ENCODE measurements at places on chromosomes 1 and 21.

DNA sequence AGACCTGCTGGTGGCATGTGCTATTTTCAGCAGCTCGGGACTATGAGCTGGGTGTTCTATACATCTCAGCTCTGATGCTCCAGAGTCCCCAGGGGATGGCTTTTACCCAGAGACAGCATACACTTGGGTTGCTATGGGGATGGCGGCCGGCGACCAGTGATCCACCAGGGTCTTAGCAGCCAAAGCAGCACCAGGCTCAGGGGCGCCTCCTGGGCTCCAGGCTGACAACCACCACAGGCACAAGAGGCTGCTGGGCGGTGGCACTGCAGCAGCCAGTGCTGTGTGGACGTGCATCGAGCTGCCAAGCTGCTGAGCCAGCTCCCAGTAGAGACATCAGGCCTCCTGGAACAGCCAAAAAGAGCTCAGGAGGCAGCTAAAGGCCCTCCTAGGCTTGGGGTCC lies 37.6 kb upstream of the CLSTN1 start:
- DNase-seq: no peak

GRCh38 chr1:11924334-11925195 lies 1.7 kb downstream of the KIAA2013 start:
- DNase-seq: no peak

DNA sequence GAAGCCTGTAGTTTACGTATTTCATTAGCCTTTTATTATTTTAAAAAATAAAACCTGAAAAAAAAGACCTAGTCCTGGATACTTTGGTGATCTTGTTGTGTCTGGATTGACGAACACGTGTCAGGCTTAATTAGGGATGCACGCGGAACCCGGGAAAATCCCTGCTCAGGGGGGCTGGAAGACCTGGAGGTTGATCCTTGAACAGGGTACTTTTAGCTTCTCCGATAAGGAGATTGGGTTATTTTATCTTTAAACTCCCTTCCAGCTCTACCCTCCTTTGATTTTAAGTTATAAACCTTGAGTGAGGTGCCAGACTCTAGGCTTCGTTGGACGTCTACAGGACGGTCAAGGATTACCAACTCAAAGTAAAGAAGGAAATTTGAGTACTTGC lies 552 bp upstream of the ZNF691 start:
- no peak for DNase-seq

DNA sequence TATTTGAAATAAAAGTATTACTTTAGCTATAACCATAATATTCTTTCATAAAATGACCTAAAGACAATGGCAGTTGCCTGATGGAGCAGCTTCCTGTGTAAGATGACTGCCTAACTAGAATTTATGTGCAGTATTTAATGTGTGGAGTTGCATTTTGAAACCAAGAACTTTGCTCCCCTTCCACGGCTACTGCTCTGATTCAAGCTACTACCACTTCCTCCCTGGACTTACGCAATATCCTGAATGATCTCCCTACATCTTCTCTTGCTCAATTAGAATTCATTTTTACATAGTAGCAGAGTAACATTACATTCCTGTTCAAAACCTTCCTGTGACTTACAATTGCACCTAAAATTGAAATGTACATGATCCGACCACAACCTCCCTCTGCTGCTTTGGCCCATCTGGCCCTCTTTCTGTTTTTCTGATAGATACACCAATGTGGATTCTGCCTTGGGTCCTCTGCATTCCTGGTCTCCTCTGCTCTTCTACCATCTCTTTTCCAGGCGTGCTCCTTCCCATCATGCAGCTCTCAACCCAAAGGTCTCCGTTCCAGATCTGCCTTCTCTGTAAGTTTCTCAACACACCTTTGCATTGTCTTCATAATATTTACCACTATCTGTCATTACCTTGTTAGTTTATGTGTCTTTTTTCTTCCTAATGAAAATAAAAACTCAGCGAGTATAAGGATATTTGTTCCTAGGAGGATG lies 47.4 kb upstream of the USP25 start:
- DNase-seq: peak; percentile 27

DNA sequence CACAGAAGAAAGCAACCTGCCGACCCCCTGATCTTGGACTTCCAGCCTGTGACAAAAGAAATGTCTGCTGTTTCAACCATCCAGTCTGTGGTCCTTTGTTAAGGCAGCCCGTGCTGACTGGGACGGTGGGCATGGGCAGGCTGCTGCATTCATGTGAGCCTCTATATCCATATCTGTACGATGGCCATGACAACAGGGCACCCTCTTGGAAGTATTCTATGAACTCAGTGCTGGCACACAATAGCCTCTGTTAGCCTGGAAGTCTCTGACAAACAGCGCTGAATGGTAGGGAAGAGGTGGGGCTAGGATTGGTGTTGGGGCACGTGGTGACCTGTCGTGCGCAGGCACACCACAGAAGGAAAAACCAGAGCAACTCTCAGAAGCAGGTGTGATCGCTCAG lies 30.4 kb downstream of the SPATA21 start:
- DNase-seq: no peak

DNA sequence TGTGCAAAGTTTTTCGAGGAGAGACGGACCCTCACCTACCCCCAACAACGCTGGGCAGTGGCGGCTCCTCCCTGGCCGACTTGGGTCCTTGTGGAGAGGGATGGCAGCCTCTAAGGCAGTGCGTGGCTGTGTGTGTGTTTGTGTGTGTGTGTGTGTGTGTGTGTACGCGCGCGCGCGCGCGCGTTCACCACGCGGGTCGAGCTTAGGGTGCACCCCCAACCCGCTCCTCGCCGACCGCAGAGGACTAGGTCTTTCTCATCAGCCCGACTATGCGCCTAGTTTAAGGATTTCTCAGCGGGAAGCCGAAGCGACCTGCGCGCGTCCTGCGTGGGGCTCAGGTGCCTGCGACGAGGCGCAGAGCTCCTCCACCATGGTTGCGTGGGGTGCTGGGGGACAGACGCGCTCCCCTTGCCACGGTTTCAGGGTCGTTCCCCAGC lies 940 bp downstream of the SOX13 start:
- DNase-seq: no peak

DNA sequence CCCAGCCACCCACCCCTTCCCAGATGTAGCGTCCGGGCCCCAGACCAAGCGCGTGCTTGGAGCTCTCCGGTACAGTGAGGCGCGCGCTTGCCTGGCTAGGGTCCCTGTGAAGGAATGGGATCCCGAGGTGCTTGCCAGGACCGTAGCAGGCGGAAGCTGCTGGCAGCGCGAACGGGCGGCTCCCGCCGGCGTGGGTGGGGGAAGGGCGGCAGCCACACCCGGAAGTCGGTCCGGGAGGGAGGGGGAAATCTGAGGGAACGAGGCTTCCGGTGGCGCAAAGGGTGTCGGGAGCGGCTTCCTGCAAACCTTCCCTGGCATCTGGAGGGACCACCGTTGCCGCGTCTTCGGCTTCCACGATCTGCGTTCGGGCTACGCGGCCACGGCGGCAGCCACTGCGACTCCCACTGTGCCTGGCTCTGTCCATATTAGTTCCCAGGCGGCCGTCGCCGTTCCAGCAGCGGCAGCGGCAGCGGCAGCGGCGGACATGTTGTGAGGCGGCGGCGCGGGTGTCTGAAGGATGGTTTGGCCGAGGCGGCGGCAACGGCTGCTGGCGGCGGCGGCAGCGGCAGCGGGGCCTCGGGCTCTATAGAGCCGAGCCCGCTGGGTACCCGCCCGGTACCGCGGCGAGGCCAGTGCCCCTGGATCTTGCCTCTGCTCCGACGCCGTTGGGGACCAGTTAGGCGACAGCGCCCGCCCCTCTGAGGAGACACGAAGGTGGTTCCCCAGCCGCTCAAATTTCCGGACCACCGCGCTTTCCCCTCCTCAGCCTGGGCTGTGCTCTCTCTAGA lies at the start of gene DR1:
DR1 (plus strand) TSS at position 275 of the 788 bp plus-strand sequence. CDS start 739 bp downstream, outside the sequence.
- DNase-seq: peak; percentile 81

- no peak for DNase-seq
These were observed 37.2 kb upstream of the DDAH1 start for GRCh38 chr1:85502171-85502570.

GRCh38 chr1:1775327-1776226 lies 2.7 kb downstream of the NADK start:
- no peak for DNase-seq

GRCh38 chr1:72324451-72324850 lies 42.1 kb upstream of the NEGR1 start:
- no peak for DNase-seq

DNA sequence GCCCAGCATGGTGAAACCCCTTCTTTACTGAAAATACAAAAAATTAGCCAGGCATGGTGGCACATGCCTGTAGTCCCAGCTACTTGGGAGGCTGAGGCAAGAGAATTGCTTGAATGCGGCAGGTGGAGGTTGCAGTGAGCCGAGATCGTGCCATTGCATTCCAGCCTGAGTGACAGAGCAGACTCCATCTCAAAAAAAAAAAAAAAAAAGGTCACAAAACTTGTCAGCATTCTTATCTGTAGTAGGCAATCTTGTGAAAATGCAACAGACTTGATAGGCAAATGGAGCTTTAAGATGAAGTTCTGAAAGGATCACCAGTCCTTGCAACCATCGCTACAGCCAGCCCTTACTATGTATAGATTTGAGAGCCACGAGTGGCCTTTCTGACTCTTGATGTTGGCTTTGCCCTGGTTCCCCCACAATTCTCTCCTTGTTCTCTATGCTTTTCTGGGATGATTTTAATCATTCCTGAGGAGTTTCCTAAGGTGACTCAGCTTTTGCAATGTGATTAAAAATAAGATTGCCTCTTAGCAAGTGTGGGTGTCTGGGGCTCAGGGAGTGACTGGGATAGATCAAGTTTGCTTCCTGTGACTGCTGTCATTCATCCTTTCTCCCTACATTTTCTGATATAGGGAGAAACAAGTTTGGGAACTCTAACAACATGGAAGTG lies 7.1 kb upstream of the MAP1LC3C start:
- no peak for DNase-seq

- no peak for DNase-seq
These were observed 121.4 kb downstream of the ATG4C start for GRCh38 chr1:62905309-62905708.

DNA sequence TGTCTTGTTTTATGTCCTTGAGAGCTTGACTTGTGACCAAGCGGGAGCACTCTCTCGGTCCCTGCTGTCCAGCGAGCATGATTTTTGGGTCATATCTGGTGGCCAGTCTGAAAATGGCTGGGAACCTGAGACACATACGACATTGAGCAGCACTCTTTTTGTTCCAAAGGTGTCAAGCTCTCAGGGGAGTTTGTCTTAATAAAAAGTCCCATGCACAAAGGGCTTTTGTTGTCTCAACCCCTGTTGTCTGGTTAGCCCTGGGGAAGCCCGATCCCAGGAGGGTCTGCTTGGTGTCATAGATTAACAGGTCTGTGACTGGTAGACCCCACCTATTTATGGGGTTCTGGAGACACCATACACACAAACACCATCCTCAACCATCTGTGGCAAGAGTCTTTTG lies 57.8 kb upstream of the KLHDC7A start:
- DNase-seq: no peak

DNA sequence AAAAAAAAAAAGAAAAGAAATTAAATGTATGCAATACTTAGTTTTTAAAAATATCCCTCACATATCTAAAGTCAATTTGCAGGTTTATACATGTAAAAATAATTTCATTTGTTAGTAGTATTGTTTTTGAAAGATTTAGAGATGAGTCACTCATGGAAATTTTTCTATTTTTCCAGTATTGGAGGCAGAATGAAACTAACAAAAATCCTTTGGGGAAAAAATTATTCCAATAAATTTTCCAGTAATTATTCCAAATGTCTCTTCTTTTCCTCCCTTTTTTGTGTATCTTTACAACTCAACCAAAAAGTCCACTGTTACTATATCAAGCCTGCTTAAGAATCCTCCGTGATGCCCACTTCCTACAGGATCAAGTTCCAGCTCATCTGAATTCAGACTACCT lies 29.9 kb downstream of the MPZL1 start:
- DNase-seq: no peak

DNA sequence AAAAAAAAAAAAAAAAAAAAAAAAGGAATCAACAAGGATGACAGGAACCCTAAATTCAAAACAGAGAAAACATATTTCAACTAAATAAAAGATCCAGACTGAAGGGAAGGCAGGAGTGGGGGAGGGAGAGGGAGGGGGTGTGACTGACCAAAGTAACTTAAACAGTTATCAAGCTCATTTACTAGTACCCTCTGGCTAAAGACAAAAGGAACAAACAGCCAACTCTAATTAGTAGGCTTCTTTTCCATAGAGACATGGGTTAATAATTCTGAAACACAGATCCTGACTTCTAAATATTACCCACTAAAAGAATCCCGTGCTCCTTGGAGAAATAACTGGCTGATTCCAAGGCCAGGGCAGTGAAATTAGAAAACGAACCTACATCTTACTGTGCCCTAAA lies 23.8 kb downstream of the USP48 start:
- no peak for DNase-seq

- DNase-seq: no peak
These were observed 10.2 kb upstream of the NKAIN1 start for GRCh38 chr1:31249854-31250253.

- DNase-seq: no peak
These were observed 317.2 kb upstream of the DEPDC1 start for GRCh38 chr1:68814067-68814466.

DNA sequence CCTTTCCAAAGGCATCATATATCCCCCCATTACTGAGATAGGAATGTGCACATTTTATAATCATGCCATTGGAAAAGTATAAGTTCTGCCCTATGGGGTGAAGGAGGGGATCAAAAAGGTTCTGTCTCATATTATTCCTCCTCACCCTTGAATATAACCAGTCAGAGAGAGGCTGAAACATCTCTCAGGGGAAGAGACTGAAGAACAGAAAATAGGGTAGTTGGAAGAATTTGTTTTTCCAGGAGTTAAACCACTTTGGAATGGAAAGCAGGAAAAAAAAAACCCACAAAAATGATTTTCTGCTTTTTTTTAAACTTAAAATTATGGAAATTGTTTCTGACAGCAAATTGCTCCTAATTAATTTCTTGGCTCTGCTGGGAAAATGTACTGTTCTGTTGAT lies 52.8 kb upstream of the BEND5 start:
- no peak for DNase-seq

DNA sequence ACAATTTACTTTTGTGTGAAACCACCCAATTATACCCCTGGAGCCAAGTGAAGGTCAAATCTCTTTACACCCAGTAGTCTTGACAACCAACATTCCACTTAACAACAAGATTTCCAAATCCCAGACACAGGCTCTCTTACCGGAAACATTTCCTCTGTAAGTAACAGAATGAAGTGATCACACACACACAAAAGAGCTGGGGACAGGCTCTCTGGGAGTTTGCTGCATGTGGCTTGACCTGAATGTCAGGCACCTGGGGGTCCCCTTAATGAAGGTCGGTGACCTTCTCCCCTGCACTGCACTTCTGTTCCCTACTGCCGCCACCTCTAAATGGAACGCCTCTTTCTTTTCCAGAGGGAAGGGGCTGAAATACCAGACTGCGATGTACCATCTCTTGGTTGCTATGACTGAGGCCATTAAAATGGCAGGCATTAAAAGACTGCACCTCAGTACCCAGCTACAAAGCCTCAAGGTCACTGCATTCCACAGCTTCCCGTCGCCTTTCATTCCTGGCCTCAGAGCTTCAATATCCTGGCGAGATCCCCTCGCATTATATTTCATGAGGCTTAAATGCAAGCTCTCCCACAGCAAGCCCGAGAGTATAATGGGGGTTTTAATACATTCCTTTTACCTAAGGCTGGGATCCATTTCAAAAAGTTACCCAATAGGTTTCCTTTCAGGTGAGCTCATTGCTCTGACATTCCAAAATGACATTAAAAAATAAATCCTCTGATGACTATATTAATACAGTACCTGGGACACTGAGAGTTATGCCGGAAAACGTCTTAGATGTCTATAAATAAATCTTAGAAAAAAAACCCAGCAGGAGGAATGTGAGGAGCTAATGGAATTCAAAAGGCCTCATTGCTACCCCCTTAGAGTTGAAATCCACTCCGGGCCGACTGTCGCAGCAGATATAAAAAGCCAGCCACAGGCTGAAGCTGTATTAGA lies 90.9 kb upstream of the DIRAS3 start:
- no peak for DNase-seq

GRCh38 chr1:9363061-9363471 lies 70.4 kb downstream of the SPSB1 start:
- DNase-seq: no peak

Data from AG09309 (cell line).